LHCN-M2 (cell line): ENCODE measurements at places on chromosomes 6 and 20.
A peak's percentile ranks its signal among the peaks of the same experiment; 100 is the strongest.

DNA sequence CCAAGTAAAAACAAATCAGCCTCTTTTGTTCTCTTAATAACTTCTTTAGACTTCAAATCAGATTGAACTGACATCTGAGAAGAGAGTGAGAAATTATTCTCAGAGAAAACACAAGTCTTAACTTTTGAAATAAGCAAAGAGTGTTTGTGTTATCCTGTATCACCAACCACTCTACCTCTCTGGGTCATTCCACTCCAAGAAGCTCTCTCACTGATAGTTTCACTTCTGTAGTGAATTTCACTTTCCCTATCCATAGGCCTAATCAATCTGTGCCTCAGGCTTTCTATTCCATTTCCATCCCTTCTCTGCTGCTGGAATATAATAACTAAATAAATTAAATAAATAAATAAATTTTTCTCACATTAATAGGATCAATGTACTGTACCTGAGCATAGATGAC, 235.0 kb downstream of the HTR1B start:
- no peak for DNase-seq

- DNase-seq: no peak
These were observed 7.8 kb downstream of the QRSL1 start for GRCh38 chr6:106637051-106637716.

GRCh38 chr20:61560361-61560853, 308.3 kb downstream of the CDH4 start:
- peak; percentile 3 for DNase-seq

- DNase-seq: no peak
These were observed 144.0 kb downstream of the GJA1 start for GRCh38 chr6:121579478-121579877.
